ENCODE measurements at places on chromosomes 5 and 9.

- no peak for DNase-seq
These were observed 25.9 kb downstream of the SPARC start for GRCh38 chr5:151660616-151661495.

GRCh38 chr5:80437326-80437725 is 29.5 kb downstream of the ZFYVE16 start:
- no peak for DNase-seq

DNA sequence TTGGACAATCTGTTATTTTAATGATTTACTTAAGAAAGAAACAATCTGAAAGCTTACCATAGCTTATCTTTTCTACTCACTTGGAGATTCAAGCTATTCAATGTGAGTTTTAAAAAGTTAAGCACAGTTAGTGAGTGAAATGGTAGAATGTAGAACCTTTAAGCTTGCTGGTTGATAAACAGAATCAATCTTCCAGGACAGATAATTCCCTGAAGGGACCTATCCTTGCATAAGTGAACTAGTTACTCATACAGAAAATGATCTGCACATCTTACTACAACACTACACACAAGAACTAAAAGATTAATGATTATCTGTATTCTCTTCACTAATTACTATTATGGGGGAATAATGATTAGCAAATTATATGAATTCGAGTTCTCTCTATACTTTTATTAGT is 165.6 kb downstream of the PALM2AKAP2 start:
- DNase-seq, result no peak

- no peak for DNase-seq
These were observed 204.8 kb downstream of the DCP2 start for GRCh38 chr5:113181409-113181808.

GRCh38 chr5:158410976-158411375 is 552.0 kb upstream of the CLINT1 start:
- DNase-seq, result no peak

- DNase-seq, result no peak
These were observed 282.1 kb downstream of the RFX3 start for GRCh38 chr9:3243683-3244082.

DNA sequence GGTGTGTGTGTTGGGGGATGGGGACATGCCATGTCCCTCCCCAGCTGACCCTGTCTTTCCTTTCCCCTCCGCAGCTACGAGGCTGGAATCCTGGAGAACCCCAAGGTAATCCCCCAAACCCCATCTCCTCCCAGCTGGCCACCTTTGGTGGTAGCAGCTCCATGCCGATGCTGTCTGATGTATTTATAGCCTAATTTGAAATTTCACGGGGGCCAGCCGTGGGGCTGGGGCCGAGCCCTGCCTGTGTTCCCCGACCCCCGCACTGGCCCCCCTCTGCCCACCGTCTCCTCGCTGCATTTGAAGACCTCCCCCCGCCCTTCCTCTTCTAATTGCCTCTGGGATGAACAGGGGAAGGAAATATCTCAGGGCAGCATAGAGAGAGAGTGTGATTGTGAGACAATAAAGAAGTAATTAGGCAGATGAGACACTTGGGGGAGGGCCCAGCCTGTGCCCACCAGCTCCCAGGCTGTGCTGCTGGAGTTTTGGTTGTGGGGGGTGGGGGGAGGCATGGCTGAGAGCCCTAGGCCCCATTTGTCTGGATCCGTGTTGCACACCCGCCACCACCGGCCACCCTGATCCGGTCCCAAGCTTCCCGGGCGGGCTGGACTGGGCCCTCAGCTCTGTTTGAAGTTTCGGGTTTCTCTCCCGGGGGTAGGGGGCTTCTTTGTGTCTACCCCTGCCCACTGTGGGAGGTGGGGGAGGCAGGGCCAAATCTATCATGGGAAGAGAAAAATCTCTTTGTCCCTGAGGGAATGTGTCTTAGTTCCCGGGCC is 26.8 kb downstream of the ASS1 start:
- no peak for DNase-seq

- DNase-seq, result no peak
These were observed 83.0 kb downstream of the GABBR2 start for GRCh38 chr9:98625728-98626127.

DNA sequence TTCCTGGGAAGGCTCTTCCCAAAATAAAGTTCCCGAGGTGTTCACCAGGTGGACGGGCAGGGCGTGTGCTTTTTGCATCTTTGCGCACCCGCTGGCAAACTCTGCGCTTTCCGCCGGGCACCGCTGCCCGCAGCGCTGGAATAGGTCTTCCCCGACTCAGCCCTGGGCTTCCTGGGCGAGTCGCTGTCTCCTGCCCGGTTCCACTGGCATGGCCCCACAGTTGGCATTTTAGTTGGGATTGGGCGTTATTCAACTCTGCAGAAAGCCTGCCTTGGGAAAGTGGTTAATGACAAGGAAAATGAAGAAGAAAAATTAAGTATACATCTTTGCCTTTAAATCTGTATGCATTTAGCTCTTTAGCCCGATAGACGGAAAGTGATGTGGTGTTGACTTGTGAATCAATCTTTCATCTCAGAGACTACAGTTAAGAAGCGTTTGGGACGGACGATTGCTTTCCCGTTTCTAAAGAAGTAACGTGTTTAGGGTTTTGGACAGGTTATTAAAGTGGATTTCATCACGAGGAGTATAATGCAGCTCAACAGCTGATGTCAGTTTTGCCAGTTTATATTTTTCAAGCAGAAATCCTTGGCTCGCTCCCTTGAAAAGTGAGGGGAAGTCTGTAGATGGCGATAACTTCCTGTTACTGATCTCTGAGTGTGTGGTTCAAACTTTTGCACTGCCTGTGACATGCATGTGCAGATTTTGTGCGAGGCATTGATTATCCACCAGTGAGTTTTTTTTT is 946 bp downstream of the ADCY2 start:
- DNase-seq, result no peak

DNA sequence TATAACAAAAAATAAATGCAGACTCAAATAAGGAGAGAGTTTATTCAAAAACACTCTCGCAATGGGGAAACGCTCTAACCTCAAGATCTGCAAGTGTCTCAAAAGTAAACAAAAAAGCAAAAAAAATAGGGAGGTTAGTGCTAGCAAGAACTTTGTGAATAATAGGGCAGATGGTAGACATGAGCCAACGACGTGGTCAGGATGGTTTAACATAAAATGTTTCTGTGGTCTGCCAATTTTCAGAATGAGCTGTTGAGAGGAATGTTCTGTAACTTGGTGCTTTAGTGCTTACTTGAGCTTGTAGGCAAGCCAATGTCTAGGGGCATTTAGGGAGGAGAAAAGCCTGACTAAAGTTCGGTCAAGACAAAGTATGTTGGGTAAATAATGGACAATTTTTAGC is 1813.9 kb upstream of the CDH6 start:
- no peak for DNase-seq

GRCh38 chr5:52693280-52693679 is 94.4 kb upstream of the ITGA1 start:
- DNase-seq, result no peak

DNA sequence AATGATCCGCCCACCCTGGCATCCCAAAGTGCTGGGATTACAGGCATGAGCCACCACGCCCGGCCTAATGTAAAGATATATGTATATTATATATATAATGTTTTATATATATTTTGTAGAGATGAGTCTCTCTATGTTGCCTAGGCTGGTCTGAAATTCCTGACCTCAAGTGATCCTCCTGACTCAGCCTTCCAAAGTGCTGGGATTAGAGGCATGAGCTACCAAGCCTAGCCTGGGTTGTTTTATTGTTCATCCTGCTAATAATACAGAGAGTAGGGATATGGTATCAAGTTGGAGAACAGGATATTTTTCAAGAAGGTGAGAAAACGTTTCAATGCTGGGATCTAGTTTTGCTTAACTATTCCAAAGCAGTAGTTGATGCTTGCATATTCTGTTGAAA is 2.9 kb downstream of the SEC24A start:
- DNase-seq, result no peak

DNA sequence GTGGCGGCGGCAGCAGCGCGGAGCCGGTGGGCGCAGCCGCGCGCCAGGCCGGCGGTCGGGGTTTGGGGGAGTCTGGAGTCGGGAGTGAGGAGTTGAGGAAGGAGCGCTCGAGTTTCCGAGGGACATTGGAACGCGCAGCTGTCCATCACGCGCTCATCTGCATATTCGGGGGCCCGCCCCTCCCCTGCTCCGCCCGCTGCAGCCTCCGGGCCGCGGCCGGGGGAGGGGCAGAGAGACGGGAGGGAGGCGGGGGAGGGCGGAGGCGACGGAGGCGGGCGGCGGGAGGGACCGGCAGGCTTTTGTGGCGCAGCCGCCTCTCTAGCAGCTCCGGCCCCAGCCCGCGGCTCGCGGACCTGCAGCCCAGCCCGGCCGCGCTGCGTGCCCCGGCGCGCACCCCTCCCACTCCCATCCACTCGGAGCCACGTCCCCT is at the start of gene IRX2:
Gene IRX2, minus strand, starts transcription at position 86 of the 430 bp plus-strand sequence. CDS start 264 bp downstream, outside the sequence.
- no peak for DNase-seq

All from NCI-H1048 (cell line).